Pulmonary artery endothelial cell (primary cell): ENCODE measurements at places on chromosomes 12 and 14. TPM values are rescaled to one million over a fixed set of nuclear protein-coding genes. Genes with fewer than 3 reads are reported as not detected.

GDF3 gene
- total RNA-seq, result 0.13 TPM in 1 of 2 replicates, not detected in the other

DNA sequence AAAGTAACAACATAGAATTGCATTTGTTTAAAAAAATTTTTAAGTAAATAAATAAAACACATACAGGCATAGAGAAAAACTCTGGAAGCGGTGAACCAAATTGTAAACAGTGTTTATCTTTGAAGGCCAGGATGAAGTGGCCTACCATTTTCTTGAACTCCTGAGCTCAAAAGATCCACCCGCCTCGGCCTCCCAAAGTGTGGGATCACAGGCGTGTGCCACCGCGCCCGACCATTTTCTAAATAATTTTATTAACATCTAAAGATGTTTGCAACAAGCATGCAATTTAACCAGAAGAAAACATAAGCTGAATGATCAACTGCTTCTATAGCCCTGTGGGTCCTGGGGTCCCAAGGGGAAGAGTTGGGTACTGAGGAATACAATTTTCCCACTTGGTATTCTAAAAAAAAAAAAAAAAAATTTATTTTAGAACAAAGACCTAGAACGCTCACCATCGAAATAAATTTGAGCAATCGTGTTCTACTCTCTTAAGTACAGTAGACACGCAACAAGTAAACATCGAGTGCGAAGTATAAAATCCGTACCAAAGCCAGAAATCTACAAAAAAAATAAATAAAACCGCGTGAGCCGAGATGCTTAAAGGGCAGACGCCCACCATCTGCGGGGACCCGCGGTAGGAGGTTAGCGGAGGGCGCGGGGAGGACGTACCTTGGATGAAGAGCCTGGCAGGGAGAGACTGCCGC, 484 bp downstream of the MIS18BP1 start:
- DNase-seq, result no peak

DNA sequence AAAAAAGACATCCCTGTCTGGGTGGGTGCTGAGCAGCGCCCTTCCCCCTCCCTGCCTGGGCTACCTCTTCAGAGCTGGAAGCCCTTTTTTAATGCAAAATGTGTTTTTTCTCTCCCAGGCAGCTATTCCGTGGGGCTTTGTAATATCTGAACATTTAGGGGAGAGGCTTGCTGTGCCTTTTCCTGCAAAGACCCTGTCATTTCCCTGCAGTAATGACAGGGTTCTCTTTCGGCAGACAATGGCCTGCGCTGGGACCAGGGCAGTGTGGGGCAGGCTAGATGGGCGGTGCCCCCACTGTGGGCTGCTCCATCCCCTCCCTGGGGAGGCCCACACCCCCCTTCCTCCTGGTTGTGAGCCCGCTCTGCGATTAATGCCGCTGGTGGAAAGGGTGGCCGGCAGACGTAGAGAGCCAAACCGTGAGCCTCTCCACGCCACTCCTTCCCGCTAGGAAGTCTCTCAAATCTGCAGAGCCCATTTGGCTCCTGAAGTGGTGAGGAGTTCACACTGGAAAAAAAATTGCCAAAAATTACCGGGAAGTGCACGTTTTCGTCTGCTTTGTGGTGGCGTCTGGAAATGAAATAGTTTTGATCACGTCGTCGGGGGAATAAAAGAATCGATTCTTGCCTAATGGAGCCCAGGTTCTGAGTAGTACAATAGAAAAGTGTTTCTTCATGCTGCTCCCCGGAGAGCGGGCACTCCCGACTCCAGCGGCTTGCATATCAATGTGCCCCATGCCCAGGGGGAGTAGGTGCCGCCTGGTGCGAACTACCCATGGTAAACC, 31.5 kb downstream of the KIF26A start:
- DNase-seq, result no peak

DNA sequence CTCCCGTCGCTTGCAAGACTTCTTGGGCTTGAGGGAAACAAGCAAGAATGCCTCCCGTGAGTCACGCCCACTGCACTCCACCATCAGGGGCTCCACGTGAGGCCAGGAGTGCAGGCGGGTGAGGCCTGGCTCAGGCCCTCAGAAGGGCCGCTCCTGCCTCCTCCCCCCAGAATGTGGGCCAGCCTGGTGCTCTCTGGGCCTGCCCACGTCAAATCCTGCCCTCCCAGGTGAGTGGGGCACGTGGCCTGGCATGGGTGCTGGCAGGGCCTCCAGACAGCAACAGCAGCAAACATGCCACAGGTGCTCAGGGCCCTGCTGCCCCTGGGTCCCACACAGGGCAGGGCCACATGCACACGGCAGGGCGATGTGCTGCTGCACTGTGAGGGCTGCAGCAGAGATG, 30.6 kb upstream of the BTBD6 start:
- no peak for DNase-seq

- no peak for DNase-seq
Measured at GRCh38 chr12:67925552-67925951, 63.7 kb upstream of the IFNG-AS1 start.

- DNase-seq, result no peak
Measured at GRCh38 chr12:131671871-131672270, 39.0 kb upstream of the SFSWAP start.

DNA sequence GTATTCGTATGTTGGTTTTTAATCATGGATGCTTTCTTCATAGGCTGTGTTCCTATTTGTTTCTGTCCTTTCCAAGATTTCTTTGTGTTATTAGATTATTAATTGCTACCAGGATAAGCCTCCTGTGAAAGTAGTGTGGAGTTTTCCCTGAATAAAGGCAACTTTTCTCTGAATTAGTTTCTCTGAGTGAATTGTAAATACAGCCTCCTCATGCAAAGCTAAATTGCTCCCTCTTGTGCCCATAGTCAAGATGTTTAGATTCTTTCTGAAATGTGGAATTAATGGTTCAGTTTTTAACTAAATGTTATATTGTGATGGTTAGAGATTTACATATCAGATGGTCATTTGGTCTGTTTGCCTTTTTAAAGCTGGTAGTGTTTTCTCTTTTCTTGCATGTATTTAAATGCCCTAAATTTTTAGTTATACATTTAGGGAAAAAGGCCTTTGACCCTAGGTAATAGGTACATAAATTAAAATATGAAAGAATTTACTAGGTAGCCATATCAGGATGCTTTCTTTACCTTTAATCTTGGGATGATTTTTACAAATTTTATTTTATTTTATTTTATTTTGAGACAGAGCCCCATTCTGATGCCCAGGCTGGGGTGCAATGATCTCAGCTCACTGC, 8.9 kb downstream of the APAF1 start:
- no peak for DNase-seq

ANKRD33 gene
- total RNA-seq, result 0.07 and 0.20 TPM in 2 replicates

DNA sequence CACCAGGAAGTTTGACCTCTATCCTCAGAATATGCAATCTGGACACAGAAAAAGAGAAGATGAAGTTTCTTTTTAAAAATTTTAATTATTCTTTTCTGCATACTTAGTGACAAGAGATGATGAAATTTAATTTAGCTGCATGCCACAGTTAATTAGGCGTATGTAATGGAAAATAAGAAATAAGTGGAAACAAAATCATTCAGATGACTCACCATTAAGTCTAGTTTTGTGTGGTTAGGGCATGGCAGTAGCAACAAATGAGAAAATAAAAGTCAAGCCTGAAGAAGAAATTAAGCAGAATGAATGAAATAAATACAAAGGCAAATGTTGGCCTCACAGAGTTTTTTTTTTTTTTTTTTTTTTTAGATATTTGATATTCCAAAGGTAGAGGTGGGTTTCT, 30.9 kb upstream of the KLRD1 start:
- DNase-seq, result no peak

GRCh38 chr12:13957576-13957975, 23.8 kb downstream of the GRIN2B start:
- DNase-seq, result no peak

GRCh38 chr14:60944204-60944603, 36.7 kb downstream of the TRMT5 start:
- no peak for DNase-seq

GRCh38 chr12:106733660-106734059, 40.8 kb upstream of the RIC8B start:
- DNase-seq, result no peak

- no peak for DNase-seq
Measured at GRCh38 chr12:66309606-66310005, 7.3 kb downstream of the HELB start.

MMP19 gene
- 0.42 and 0.46 TPM in 2 replicates for total RNA-seq

DNA sequence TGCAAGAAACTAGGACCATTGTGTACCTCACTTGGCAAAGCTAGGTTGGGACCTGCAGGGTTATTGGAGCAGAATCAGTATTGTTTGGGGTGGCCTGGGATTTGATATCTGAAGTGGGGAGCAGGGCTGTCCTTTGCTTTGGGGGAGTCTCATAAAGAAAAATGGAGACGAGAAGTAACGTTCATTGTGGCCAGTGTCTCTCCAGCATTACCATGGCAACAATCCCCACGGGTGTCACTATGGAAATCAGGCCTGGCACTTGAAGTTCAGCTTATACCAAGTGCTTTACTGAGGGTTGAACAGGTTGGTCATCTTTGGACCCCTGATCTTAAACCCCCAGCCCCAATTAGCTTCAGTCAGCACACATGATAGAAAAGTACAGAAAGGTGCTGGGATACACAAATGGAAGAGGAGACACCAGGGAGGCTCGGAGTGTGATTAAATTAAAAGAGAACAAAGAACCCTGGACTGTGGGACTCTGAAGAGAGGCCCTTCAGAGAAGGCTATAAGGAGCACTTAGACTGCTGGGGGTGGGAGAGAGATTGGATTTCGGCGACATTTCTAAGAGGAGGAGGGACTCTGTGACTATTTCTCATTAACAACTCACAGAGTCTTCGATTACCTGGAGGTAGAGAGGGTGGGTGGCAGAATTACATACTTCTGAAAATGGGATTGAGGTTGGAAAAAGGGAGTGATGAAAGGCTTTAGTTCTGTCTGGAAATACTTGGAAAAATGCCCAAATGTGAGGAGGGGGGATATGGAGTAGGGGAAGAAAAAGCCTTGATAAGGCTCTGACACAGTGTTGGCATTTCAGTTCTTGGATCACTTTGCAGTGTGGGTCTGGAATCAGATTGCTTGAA, 3.7 kb downstream of the KIF5A start:
- DNase-seq, result no peak

DNA sequence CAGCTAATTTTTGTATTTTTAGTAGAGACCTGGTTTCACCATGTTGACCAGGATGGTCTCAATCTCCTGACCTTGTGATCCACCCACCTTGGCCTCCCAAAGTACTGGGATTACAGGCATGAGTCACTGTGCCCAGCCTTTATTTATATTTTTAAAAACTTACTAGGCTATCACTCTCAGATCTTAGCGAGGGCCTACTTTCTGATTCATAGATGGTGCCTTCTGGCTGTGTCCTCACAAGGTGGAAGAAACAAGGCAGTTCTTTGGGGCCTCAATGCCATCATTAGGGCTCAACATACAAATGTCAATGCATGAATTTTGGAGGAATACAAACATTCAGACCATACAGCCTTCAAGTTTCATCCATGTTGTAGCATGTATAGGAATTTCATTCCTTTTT, 2.4 kb upstream of the DGLUCY start:
- DNase-seq, result no peak

- no peak for DNase-seq
Measured at GRCh38 chr14:69036757-69037506, 57.8 kb upstream of the ACTN1 start.

COCH gene
- 0.18 and 0.66 TPM in 2 replicates for total RNA-seq

KRT72 gene
- total RNA-seq, result not detected in 2 replicates

STAC3 gene
- 0.07 and 0.13 TPM in 2 replicates for total RNA-seq

GRCh38 chr12:27517961-27518665, 5.9 kb upstream of the PPFIBP1 start:
- DNase-seq, result no peak

- no peak for DNase-seq
Measured at GRCh38 chr12:18139254-18139653, 49.3 kb upstream of the RERGL start.

DNA sequence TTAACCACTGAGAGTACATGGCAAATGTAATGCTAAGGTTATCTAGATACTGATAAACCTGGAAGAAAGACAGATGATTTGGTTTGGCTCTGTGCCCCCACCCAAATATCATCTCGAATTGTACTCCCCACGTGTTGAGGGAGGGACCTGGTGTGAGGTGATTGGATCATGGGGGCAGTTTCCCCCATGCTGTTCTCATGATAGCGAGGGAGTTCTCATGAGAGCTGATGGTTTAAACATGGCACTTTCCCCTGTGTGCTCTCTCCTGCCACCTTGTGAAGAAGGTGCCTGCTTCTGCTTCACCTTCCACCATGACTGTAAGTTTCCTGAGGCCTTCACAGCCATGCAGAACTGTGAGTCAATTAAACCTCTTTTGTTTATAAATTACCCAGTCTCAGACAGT, 14.2 kb downstream of the NOXRED1 start:
- DNase-seq, result no peak

GRCh38 chr12:76024942-76025600, 6.5 kb downstream of the PHLDA1 start:
- DNase-seq, result no peak

- no peak for DNase-seq
Measured at GRCh38 chr14:99148861-99149610, 123.0 kb downstream of the BCL11B start.

DNA sequence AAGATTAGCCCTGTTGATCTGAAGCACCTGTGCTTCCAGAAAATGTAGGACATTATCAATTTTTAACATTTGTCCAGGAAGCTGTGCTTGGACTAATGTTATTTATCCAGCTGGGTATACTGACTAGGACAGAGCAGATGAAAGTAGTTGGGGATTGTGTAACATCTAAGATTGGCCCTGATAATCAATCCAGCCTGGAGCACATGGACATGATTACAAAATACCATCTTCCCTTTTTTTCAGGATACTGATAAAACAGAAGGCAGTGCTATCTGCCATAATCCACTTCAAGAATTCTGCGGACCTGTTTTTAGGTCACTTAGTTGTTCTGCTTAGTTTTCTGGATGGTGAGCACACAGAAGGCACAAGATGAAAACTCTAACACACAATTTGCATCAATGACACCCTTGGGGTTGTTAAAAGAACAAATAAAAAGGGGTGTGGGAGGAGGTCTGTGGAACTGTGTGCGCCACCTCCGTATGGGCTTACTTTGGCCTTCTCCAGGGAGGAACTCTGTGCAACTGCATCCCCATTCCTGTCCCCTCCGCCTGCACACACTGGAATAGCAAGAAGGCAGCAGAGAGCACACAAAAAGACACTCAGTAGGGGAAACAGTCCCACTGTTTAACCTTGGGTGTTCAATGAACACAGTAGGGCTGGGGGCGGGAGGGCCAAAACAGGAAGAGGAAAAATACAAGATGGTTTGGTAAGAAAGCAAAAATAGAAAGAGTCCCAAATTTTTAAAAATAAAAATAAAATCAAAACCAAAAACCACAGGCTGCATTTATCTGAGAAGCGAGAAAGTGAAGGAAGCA, 31.1 kb upstream of the DUSP6 start:
- no peak for DNase-seq

POTEG gene
- not detected in 2 replicates for total RNA-seq

GRCh38 chr12:12349711-12350665, at the start of gene MANSC1:
TSS of gene MANSC1 (minus strand) at chr12:12350242. CDS start at chr12:12343314, 6,928 bp downstream.
- no peak for DNase-seq

- DNase-seq, result no peak
Measured at GRCh38 chr14:76138758-76139723, 12.7 kb upstream of the GPATCH2L start.

GRCh38 chr12:41531147-41531829, 343.2 kb downstream of the PDZRN4 start:
- DNase-seq, result no peak

GRCh38 chr14:92668276-92668973, 80.0 kb downstream of the LGMN start:
- DNase-seq, result no peak

DNAH10 gene
- under 0.01 TPM in 2 replicates for total RNA-seq

PRMT5 gene
- 67.0 and 67.7 TPM in 2 replicates for total RNA-seq

- no peak for DNase-seq
Measured at GRCh38 chr14:51244591-51244990, 4.5 kb downstream of the TMX1 start.

DAO gene
- total RNA-seq, result not detected in 2 replicates

- DNase-seq, result no peak
Measured at GRCh38 chr12:11746940-11747716, 97.7 kb downstream of the ETV6 start.

OXA1L gene
- total RNA-seq, result 94.2 and 118 TPM in 2 replicates

CDK4 gene
- 139 and 181 TPM in 2 replicates for total RNA-seq
